PC-3 (cell line): ENCODE measurements at places on chromosomes 11 and 22. TPM values are rescaled to one million over a fixed set of nuclear protein-coding genes. Genes with fewer than 3 reads are reported as not detected.

DNA sequence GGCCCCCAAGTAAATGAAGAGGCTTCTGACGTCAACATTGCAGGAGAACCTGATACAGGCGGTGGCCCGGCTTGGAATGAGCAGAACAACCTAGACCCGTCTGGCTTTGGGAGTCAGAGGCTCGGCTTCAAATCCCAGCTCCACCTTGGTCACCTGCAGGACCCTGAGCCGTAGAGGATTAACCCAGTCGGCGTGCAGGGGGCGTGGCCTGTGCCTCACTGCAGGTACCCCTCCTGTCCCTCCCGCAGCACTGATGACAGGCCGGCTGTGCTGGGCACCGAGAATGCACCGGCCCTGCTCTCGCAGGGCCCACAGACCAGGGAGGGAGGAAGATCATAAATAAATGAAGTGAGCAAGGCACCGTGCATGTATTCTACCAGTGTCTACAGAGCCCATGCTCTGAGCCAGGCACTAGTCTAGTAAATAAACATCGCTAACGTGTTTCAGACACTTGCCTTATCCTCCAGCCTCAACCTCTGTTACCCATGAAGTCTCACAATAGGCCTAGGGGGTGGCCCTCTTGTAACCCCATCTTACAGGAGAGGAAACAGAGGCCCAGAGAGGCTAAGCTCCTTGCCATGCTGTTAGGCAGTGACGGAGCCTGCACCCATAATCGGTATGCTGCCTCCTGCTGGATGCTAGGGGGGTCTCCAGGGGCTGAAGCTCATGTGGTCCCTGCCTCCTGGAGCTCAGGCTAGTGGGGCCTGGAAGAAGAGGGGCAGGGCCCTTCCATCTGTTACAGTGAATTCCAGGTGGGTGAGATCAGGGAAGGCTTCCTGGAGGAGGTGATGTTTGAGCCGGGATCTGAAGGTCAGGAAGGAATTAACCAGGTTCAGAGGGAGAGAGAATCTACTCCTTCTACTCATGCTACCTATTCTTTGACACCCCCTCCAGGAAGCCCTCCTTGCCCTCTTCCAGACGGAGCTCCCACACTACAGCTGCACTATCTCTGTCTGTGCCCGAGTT, 53.4 kb downstream of the RTL6 start:
- DNase-seq, result no peak

DNA sequence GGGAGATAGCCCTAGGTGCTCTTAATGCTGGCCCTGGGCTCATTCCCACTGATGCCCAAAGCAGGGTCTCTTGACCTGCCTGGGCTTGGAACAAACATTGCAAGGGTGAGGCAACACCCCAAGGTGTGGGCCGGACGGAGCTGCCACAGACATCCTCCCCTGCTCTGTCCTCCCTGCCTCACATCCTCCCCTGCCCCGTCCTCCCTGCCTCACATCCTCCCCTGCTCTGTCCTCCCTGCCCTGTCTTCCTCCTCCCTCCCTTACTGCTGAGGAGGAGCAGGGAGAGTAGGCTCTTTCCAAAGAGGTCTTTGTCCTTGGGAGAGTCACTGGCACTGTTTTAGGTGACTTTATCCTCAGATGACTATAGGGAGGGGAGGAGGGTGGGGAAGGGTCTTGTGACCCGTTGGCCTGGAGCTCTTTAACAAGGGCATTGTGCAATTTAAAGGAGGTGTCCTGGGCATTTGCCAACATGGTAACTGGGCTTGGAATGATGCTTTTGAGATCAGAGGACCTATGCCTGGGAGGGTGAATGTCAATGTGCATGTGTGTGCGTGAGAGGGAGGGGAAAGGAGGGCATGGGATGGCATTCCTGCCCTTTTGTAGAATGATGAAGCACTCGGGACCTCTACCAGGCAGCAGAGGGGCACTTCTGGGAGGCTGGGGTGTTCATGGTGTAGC, 700 bp downstream of the FAM180B start:
- DNase-seq, result no peak

DNA sequence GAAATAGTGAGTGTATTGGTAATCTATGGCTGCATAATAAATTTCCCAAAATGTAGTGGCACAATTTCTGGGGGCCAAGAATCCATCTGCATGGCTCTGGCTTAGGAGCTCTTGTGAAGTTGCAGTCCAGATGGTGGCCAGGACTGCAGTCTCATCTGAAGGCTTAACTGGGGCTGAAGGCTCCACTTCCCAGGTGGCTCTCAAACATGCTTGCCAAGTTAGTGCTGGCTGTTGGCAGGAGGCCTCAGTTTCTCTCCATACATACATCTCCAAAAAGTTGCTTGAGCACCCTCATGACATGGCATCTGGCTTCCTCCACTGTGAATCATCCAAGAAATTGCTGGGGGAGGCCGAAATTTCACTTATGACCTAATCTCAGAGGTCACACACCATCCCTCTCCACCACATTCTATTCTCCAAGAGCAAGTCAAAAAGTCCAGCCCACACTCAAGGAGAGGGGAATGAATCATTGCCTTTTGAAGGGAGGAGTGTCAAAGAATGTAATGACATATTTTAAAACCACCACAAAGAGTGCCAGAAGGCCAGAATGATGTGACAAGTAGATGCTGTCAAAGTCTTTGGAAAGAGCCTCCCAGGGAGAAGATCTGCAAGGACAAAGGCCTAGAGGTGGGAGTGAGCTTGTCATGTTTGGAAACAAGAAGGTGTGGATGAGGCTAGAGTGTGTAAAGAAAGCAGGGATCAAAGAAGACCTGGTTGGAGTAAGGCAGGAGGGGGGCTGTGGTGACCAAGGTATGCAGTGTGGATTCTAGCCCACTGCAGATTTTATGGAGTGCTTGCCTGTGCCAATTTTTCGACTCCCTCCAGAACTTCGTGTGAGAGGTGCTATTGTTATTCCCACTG, 566.2 kb downstream of the MIAT start:
- peak; percentile 3 for DNase-seq

DNA sequence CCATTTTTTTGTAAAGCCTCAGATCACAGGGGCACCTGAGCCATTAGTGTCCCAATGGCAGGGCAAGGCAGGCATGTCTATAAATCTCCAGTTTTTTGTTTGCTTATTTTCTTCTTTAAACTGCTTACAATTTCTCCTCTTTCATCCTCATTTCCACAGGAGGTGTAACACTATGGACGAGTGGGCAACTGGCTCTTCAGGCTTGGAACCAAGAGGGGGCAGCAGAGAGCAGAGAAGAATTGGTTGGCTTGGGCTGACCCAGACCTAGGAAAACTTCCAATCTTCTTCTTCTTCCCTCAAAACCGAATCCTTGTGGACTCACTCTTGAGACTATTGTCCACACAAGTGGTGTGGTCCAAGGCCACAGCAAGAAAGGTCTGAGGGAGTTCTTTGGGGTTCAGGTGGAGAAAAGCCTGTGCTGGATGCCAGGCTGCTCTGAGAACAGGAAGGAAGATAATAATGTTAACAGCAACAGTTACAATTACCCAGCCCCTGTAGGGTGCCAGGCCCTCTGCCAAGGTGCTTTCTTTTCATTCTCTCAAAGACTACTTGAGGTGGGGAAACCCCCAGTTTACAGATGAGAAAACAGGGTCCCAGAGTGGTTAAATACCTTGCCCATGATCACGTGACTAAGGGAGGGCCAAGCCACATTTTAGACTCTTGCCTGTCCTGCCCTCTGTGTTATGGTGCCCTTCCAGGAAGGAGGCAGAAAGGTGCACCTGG, 70.7 kb upstream of the E2F8 start:
- DNase-seq, result peak; percentile 69

DNA sequence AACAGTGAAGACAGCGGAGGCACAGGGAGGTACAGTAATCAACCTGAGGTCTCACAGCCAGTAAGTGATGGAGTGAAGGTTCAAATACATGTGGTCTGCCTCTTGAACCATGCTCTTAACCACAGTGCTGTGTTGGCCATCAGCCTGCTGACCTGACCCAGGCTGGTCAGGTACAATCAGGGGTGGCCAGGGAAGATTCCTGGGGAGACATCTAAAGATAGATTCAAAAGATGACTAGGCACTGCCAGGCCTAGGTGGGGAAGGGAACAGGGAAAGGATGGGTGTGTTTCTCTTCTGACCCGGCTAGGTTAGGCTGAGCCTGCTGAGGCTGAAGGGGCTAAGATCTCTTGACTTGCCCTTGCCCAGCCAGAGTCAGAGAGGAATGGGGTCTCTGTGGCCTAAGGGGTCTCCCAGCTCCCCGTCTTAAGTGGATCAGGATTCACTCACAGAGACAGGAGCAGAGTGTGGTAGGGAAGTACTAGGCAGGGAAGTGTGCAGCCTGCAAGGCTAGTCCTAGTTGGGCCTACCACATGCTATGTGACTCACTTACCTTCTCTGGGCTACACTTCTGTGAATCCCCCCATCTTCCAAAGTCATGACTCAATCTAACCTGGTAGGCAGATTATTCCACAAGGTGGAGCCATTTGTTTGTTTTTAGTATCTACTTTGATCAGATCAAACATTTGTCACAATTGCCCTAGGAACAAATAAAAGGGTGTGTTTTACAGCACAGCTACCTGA, 10.4 kb upstream of the SREBF2 start:
- DNase-seq, result peak; percentile 91

The INSC gene
- not detected in 2 replicates for total RNA-seq

DNA sequence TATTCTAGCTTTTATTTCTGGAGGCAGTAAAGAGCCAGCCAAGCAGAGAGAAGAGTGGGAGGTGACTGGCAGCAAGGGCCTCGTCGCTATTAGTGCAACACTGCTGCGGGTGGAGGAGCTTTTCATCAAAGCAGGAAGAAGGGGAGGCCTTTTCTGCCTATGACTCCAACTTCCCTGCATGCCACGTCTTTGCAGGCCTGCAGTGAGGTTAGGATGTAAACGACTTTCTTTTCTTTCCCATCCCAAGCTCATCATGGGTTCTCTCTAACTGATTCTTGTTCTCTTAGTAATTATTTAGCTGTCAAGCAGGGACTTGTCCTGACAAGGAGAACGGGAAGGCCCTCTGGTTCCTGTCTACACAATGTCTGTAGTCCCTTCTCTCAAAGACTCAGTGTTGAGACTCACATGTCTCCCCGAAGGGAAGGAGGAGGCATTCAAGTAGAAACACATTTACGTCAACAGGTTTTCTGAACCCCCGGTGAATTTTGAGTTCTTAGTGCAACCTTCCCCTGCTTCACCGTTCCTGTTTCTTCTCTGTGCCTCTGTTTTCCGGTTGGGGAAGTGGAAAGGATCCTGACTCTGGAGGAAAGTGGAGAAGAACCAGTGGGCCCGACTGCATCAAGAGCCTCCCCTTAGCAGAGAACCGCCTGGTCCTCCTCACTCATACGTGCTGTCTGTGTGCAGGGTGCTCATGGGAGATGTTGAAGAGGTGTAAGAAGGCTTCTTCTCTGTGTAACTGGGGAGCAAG, 56.9 kb downstream of the PACS1 start:
- no peak for DNase-seq

The MCHR1 gene
- total RNA-seq, result not detected in 2 replicates

The TRAF6 gene
- total RNA-seq, result 4.0 and 4.1 TPM in 2 replicates

The CABP7 gene
- total RNA-seq, result 0.69 and 0.87 TPM in 2 replicates

The ARHGAP20 gene
- total RNA-seq, result not detected in 2 replicates

The SPTY2D1 gene
- 15.6 and 16.6 TPM in 2 replicates for total RNA-seq

The LRFN4 gene
- total RNA-seq, result 64.4 and 79.8 TPM in 2 replicates

GRCh38 chr11:15941206-15941770, 415.1 kb downstream of the SOX6 start:
- no peak for DNase-seq

The PPP2R1B gene
- 31.3 and 41.5 TPM in 2 replicates for total RNA-seq

GRCh38 chr11:19767627-19768151, 55.1 kb downstream of the NAV2 start:
- no peak for DNase-seq

The OR2AG1 gene
- not detected in 2 replicates for total RNA-seq

DNA sequence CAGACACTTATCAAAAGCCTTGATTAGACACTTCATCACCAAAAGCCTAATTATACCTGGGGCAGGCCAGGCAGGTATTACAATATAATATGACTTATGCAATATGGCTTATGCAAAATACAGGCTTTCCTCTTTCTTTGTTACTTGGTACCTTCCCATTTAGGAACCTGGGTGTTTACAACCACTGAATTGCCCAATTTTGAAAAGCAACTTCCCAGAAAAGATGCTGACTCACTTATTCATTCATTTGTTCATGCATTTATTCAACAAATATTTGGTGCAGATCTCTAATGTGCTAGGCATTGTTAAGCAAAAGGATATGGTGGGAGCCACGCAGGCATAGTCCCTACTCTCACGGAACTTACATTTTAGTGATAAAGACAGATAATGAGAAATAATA, 13.6 kb upstream of the JAML start:
- no peak for DNase-seq

The C11orf98 gene
- 236 and 302 TPM in 2 replicates for total RNA-seq

The LRRC10B gene
- 0.55 TPM in 1 of 2 replicates, not detected in the other for total RNA-seq

DNA sequence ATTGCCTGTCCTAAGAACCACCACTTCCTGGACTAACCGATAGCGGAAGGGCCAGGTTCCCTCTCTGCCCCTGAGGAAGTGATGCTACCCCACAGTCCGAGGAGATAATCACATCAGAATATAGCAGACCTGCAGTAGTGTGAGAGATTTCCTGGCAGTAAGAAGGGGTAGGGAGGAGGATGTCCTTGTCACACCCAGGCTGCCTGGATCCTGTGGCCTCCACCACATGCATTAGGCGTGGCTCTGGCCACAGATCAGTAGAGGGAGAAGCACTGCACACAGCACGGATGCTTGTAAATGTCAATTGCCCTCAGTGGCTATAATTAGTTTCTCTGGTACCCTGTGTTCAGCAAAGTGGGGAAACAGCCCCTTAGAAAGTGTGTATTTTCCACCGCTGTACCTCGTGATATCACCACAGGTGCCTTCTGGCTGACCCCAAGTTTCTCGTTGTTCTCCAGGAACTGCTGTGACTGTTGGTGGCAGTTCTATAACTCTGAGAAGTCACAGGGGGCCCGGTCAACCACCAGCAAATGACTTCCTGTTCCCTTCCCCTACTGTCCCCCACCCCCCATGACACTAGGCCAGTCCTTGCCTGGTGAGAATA, 61.8 kb downstream of the UBASH3B start:
- DNase-seq, result no peak

- no peak for DNase-seq
Observed at GRCh38 chr22:22936915-22937656, 49.5 kb downstream of the IGLL5 start.

- DNase-seq, result no peak
Observed at GRCh38 chr11:108206969-108207682, 15.3 kb downstream of the NPAT start.
